ENCODE measurements at places on chromosomes 7 and 10.

DNA sequence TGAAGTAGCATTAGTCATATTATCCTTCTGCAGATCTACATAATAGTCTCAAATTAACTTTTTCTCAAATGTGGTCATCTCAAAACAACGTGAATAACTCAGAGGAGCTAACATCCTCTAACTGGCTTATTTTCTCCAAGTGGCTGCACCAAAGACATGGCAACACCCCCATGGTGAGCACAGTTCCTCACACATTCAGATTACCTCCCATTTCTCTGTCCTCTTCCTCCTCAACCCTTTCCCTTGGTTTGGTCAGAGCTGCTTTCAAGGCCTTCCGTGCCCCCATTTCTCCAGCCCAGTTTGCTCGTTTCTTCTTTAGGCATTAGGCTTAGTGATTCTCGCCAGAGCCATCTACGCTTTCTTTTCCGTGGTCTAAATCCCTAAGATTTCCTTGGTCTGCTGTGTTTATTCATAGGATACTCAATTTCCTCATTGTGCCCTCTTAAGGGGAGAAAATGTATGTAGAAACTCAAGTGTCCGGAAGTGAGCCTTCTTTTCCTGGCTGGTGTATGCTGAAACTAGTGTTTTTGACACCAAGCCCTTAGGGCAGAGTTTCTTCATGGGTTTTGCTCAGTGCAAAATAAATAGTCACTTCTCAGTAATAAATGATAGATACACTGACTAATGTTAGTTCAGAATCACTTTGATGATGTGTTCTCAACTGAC lies 2.6 kb downstream of the MET start:
- no peak for DNase-seq

- DNase-seq: no peak
These were observed 26.0 kb downstream of the PPP1R3A start for GRCh38 chr7:113892818-113893217.

DNA sequence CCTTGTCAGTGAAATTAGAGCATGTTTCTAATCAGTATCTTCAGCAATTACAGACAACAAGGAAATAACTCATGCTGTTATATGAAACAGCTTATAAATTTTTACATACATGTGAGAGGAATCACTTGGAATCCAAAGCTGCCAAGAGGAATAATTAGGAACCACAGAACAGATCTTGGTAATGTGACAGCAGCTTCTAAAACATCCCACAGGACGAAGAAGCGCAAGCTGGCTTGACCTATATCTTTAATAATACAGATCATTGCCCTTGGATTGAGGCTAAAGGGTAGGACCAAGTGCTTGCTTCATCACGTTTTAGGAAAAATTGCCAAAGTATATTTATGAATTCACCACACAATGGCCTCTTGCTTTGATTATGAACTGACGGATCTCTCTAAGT lies 869.8 kb downstream of the LRMDA start:
- DNase-seq: no peak

DNA sequence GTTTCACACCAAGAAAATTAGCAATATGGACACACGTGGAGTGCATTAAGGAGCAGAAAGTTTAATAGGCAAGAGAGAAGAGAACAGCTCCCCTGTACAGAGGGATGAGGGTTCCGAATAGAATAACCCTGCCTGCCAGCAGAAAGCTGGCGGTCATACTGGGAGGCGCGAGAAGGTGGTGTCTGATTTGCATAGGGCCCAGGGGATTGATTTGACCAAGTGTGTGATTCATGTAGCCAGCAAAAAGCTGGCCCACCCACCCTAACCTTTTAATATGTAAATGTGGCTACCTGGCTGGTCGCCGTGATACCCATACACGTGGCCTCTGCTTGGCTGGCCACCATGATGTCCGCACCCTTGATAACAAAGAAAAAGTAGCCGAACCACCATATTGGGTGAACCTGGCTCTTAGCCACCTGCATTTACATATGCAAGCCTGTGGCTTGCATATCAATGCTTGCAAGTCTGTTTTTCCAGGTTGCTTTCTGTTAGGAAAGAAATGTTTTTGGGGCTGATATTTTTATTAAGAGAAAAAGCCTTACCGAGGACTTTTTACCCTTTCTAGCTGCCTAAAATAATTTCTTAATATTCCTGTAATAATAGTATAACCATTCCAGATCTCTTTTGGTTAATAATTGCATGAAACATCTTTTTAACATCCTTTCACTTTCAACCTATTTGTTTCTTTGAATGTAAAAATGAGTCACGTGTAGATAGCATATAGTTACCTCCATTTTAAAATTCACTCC lies 20.5 kb upstream of the VWDE start:
- no peak for DNase-seq

DNA sequence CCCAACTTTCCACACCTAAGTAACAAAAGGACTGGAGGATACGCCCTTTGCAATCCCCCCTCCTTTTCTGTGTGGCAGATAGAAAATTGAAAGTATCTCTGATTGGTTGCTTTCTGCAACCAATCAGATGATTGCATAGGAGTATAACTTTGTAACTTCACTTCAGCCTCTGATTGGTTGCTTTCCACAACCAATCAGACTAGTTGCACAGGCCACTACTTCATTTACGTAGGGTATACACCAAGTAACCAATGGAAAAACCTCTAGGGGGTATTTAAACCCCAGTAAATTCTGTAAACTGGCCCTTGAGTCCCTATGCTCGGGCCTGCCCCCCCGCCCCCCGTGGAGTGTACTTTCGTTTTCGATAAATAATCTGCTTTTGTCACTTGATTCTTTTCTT lies 1080.4 kb downstream of the CNTNAP2 start:
- no peak for DNase-seq

- DNase-seq: no peak
These were observed 269.3 kb downstream of the BICC1 start for GRCh38 chr10:58781873-58782488.

All from activated CD8-positive, alpha-beta memory T cell treated with anti-CD3 and anti-CD28 coated beads for 1 hour (primary cell).